WTC11 (cell line): ENCODE measurements at places on chromosomes 3 and 15.
A peak's percentile ranks its signal among the peaks of the same experiment; 100 is the strongest.

DNA sequence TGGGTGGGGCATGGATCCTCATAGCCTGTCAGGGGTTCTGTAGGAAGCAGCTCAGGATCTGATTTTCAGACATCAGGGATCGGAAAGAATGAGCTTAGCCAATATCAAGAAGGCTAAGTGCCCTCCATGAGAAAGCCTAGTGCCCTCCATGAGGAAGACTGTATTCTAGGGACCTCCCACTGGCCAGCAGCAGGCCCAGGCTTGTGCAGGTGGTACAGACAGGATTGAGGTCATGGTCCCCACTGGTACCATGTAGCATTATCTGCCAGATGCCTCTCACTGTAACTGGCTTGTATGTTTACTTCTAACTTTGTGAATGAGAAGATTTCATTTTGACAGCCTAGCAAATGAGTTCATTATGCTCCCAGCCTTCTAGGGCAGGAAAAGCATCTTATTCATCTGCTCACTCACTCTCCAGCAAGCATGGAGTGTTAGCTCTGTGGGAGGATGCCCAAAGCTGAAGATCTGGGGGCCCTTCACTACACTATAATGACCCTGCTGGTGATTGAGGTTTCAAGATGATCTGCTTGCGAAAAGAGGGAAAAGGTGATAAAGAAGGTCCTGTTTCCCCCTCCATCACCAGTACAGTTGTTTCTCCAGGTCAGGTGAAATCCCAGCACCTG lies 7.5 kb downstream of the EPHB1 start:
- DNase-seq = no peak

DNA sequence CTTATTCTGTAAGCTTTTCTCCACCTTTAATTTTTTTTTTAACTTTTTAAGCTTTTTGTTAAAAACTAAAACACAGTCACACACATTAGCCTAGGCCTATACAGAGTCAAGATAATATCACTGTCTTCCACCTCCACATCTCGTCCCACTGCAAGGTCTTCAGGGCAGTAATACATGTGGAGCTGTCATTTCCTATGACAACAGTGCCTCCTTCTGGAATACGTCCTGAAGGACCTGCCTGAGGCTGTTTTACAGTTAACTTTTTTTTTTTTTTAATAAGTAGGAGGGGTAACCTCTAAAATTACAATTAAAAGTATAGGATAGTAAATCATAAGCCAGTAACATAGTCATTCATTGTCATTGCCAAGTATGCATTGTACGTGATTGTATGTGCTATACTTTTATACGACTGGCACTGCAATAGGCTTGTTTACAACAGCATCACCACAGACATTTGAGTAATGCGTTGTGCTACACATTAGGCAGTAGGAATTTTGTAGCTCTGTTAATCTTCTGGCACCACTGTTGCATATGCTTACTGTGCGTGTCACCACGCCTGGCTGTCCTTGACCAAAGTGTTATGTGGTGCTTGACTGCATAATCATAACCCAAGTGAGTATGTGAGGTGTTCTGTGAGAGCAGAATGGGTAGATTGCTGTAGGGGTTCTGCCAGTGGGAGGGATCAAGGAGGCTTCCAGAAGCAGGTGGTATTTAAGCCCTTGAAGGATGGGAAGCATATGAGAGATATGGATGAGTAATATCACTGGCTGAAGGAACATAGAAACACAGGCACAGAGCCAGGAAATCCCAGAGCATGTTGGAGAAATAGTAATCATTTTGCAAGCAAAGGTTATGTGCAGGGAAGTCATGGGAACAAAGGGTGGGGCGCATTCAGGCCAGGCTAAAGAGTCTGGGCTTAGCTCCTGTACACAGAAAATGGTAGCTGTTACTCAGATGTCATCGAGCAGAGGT lies 18.3 kb downstream of the FBXO22 start:
- DNase-seq = peak; percentile 28

DNA sequence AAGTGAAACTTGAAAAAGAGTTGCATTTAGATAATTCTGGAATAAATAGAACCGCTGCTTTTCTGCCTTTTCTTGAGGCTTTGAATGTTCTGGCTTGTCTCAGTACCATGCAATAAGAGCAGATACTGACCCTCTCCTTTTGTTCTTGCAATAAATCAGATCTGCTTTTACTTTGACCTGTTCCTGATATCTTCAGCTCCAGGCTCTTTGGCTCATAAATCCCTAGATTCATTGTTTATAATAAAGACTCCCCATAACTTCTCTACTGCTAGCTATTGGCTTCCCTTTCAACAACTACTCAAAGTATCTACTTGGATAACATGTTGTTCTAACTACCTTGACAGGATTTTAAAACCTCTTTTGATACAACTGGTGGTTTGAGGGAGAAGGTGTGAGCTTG lies 47.4 kb upstream of the TMC3 start:
- no peak for DNase-seq

DNA sequence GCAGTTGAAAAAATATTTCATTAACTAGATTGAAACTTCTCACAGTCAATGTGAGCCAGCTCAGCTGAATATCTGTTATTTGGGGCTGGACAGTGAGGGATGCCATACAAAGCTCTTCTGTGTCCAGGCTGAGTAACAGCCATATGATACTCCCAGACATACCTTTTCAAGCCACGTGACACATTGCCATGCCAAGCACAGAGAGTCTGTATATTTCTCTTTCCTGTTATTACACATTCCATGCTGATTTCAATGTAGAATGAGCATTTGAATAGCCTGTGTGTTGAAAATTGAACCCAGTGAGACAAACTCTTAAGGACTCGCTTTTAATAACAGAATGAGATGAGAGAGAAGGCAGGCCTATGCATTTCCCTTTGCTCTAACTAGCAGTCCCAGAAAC lies 334.7 kb upstream of the RASGRP1 start:
- no peak for DNase-seq

GRCh38 chr3:157354254-157354653 lies 82.4 kb upstream of the PTX3 start:
- DNase-seq = no peak

GRCh38 chr3:138036572-138036971 lies 26.6 kb downstream of the CLDN18 start:
- no peak for DNase-seq

DNA sequence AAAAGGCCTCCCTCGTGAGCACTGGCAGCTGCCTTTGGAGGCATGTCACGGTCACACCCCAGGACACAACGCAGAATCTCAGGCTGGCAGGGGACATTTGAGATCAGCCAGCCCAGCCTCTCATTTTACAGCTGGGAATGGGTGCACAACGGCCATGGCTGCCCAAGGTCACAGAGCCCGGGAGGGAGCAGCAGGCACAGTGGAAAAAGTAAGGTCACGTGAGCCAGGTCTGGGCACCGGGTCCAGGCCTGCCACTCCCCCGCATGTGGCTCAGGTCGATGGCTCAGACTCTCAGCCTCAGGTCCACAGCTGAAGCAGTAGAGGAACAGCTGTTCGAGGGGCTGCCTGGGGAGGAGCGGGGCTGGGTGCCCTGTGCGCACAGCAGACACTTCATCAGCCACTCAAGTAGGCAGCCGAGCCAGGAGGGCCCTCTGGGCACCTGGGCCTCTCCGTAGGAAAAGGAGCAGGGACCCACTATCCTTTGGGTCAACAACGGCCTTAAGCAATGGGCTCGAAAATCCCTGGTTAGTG lies 260.6 kb downstream of the GOLGA6L6 start:
- DNase-seq = no peak

DNA sequence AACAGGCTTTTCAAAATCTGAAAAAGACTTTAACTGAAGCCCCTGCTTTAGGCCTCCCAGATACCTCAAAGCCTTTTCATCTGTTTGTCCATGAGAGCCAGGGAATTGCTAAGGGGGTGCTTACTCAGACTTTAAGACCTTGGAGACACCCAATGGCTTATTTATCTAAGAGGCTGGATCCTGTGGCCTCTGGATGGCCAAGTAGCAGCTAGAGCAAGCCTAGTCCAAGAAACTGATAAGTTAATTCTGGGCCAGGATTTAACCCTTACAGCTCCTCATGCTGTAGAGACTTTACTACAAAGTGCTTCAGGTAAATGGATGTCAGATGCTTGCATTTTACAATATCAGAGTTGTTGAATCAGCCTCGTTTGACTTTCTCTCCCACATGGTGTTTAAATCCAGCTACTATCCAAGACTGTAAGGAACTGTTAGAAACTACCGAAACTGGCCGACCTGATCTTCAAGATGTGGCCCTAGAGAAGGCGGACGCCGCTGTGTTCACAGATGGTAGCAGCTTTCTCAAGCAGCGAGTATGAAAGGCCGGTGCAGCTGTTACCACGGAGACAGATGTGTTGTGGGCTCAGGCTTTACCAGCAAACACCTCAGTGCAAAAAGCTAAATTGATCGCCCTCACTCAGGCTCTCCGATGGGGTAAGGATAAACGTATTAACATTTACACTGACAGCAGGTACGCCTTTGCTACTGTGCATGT lies 3.3 kb downstream of the DET1 start:
- no peak for DNase-seq

- DNase-seq = no peak
Observed at GRCh38 chr3:49302613-49303012, 25.6 kb upstream of the C3orf62 start.

DNA sequence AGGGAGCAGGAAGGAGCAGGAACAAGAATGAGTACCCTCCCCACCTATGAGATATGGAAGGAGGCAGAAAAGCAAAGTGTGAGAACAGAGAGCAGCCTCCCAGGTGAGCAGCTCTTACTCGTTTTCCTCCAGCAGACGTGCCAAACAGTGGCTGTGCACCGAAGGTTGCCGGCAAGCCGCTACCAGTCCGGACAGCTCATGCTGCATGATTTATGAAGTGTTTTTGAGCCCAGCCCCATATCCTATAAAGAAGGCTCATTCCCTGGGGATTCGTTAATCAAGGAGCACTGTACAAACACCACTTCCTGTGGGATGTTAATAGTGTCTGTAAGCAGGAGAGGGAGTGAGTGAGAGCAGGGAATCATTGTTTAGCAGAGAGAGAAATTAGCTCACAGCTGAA lies 118.3 kb upstream of the FOXB1 start:
- DNase-seq = no peak

DNA sequence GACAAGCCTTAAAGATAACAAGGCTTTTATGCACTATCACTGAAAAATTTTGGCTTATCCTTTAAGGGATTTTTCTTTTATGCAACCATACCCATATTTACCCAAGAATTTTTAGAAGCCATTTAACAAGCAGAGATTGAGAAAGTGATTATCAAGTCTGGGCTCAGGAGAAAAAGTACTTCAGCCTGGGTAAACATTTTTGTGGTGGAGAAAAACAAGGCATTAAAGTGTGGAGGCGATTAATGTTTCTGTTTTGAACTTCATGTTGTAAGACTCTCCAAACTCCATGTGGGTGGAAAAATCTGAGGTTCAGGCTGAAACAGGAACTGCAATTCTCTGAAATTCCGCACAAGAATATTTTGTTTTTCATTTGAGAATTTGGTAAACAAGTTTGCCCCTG lies 260.4 kb upstream of the KCNMB2 start:
- DNase-seq = no peak
